Left lobe of liver (tissue), 2 donors: ENCODE measurements at places on chromosomes 2 and 18.
A peak's percentile ranks its signal among the peaks of the same experiment; 100 is the strongest.

DNA sequence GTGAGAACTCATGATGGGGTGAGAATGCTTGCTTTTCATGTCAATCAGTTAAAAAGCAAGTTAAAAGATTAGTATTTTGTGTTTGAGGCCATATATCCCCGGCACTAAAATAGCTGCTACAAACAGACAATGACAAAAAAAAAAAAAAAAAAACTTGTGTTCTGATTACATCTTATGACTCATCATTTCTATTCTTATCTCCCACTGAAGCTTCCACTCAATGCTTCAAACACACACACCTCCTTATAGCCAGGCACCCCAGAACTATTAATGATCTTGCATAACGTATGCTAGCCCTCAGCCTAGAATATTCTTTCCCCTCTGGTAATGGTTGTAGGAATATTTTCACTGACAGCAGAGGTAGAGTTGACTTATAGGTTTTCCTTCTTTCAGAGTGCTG is 778.3 kb downstream of the TRIB2 start:
- no peak for DNase-seq

DNA sequence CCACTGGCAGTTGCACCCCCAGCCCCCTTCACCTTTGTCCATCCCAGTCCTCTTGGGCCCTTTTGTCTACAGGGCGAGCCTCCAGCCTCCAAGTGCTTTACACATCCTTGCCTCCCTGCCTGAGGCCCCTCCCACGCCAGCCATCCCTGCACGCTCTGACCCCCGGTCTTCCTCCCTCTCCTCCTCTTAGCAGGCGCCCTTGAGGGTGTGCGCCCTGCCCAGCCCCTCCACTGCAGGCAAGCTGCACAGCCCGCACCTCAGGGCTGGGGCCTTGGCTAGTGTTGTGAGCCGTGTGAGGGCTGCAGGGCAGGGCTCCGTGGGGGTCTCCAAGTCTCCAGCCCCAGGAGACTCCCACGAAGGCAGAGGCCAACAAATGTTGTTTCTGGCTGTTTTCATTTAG is 6.9 kb downstream of the BOK start:
- DNase-seq = no peak

DNA sequence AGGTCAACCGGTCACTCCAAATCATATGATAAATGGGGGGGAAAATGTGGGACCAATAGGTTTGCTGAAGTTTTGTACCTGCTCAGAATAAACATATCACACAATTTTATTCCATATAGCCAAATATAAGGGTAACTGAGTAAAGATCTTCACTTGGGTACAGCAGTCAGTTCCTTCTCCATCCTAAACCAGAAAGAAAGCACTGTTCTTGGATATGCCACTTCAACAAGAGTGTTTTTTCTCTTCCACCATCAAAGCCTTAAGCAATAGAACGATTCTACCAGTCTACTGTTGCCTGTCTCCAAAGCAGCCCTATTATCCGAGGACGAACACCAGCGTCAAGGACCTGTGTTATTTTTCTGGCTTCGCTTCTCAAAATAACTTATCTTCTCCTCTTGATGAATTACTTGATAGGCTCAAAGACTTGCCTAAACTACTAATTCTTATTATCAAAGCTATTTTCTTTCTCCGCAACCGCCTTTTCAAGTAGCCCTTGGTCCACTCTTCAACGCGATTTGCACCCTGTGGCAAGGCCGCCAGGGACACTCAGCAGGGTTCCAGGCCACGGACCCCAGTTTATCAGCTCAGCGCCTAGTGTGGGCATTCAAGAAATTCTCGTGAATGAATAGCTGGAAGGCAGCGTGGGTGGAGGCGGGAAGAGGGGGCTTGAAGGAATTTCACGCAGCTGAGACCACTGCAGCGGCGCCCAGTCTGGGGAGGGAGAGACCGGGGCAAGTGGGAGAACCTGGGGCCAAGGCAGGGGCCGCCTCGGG is 646 bp downstream of the ALS2 start:
- no peak for DNase-seq

DNA sequence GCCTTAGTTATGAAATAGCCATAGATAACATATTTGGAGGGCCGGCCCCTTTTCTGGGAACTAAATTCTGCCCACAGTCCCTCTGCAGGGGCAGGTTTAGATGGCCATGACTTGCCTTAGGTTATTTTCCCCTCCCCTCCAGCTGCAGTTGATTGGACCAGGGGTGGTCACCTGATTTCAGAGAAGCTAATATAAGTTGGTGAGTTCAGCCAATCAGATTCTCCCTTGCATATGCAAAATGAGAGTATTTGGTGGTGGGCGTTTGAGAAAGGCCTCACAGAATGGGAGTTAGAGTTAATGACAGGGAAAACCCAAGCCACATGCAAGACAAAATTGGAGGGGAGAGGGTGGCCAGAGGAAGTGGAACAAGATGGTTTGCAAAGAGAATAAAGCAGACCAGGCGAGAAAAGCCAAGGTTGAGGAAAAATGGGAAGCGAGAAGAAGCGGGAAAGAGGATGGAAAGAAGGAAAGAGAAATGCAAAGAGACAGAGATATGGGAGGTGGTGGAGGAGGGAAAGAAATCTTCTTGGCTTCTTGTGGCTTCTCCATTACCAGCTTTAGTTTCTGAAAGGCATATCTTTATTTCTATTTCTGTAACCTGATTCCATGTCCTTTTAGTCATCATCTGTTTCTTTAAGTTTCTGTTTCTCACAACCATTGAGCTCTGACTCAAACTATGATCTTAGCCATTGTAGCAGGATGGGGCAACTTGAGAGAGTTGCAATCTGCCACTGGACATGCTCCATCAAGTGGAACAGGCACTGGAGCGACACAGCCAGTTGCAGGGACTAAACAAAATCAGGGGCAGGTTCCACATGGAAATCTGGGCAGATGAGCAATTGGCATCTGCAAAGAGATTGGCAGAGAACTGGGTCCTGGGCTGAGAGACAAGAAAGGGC is 108.1 kb upstream of the SIX3 start:
- no peak for DNase-seq

DNA sequence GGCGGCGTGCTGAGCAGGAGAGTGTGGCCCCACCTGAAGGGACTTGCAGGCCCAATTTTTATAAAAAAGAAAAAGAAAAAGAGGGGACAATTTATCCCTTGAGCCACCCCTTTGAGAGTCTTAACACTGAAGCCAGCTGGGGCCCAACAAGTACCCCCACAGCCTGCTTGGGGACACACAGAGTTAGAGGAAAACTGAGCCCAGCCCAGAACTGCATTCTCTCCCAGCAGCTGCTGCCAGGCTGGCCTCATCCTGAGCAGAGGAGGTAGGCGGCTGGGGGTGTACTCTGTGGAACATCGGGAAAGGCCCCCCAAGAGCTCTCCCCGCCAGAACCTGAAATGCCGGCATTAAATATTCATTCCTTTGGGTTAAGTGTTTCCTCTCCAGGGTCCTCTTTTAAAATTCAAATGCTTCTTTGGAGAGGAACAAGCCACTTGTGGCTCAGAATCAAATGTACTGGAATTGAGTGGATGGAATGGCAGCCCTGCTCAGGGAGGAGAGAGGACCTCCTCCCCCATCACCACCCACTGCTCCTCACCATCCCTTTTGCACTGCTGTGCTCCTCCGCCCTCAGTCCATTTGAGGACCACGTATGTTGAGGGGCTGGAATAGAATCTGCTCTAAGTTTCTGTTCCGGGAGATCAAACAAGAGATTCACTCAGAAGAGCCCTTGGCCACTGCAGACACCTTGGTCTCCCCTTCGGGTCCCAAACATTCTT is 45.6 kb downstream of the C1QL2 start:
- DNase-seq = no peak

GRCh38 chr2:159506764-159507440 is 109.4 kb downstream of the BAZ2B start:
- DNase-seq = no peak

DNA sequence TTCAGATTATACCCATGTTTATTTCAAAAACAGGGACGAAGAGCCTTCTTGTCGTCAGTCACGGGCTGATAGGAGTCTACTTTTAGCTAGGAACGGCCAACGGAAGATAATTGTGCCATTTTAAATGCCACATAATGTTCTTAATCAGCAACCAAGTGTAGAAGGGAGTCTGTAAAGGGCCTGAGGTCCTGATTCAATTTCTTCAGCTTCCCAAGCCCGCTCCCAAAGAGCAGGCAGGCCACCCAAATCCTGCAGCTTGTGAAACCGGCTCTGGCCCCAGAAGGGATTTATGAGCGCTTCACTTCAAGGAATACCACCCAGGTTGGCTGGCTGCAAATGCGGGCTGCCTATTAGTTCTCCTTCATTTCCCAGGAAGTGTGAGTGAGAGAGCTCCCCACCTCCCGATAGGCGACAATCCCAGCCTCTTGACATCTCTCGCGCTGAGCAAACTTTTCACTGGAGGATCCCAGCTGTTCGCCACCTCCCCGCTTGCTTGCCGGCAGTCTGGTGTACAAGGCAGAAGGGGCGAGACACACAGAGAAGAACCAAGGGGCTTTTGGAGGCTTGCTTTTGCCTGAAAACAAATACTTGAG is 272.9 kb downstream of the CDH20 start:
- DNase-seq = no peak

GRCh38 chr2:50438259-50438658 is 593.7 kb downstream of the NRXN1 start:
- no peak for DNase-seq

DNA sequence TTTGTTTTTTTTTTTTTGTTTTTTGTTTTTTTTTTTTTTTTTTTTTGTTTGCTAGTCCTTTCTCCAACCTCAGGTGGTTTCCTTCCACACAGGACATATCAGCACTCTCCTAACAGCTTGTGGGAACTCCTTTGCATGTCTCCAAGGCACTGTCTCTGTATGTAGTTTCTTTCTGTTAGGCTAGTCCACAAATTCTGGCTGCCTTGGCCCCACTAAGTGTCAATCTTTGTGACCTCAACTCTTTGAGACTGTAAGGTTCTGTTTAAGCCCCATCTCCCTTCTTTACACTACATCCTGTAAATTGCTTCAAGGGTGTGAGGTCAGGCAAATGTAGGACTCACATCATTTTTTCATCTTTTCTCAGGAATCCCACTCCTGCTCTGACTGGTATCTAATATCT is 85.1 kb downstream of the NCOA1 start:
- no peak for DNase-seq

DNA sequence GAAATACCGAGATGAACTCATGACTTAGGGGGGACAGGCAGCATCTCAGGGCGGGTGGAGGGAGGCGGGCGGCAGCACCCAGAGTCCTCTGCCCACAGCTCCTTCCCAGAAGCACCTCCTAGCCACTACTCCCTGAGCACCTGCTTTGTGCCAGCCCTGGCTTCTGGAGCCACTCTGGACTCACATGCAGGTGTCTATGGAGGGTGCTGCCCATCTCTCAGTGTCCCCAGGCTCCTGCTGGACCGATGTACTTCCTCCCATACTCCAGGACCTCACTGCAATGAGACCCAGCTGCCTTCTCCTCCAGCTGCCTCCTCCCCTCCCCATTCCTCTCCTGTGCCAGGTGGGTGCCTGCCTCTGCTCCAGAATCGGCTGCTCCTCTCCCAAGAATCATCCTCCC is 22.1 kb upstream of the OTOS start:
- DNase-seq = no peak

GRCh38 chr2:22283436-22283835 is 1101.5 kb upstream of the KLHL29 start:
- DNase-seq = no peak

DNA sequence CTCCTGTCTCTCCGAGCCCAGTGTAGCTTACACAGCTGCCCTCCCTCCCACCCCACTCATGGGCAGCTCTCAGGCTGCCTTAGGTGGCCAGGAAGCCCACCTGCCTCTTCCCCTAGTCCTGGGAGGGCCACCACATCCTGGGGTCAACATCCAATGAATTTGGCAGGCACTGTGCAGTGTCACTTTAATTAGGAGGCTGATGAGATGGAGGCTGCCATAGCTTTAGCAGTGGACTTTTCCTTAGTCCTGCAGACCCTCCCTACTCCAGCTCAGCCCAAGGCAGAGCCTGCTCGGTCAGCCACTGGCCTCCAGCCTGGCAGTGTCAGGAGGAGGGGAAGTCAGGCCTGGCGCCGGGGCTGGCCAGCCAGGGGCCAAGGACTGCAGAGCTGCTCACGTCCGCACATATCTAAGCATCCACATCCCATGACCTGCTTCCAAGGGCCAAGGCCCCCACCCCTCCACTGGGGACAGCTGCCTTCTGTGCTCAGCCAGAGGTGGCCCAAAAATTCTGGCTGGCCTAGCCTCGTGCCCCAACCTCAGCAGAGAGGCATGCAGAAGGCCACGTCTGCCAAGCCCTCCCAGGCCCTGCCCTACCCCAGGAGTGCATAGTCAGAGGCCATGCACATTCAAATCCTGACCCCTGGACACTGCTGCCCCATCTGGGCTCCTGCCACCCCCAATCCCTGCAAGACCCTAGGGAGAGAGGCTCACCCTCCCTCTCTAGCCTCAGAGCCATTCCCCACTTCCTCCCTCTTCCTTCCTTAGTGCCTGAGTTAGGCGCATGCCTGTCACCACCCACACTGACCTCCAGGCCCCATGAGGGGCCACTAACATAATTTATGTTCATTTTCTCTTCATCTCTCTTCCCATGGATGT is 33.1 kb downstream of the ADRA2B start:
- DNase-seq = peak; percentile 51

- DNase-seq = no peak
Measured at GRCh38 chr2:20560891-20561636, 89.8 kb downstream of the HS1BP3 start.

GRCh38 chr18:35422237-35422636 is 45.1 kb upstream of the ZNF396 start:
- no peak for DNase-seq

DNA sequence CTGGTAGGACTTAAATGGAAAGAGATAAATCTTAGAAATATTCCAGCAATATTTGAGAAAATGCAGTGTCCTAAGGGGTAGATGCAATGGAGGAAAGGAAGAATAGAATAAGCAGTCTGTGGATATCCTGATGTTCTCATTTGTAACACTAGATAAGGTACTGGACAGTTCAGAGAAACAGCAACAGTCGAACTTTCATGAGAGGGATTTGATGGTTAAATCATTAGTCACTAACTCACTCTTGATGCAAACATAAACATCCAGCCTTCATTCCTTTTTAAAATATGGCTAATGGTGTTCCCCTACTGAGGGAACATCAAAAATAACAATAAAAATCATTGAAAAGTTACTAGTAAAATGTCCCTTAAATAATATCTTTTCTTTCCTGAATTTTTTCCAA is 211.4 kb upstream of the SLC39A10 start:
- DNase-seq = no peak

- DNase-seq = no peak
Measured at GRCh38 chr2:103875531-103875930, 978.4 kb upstream of the POU3F3 start.

DNA sequence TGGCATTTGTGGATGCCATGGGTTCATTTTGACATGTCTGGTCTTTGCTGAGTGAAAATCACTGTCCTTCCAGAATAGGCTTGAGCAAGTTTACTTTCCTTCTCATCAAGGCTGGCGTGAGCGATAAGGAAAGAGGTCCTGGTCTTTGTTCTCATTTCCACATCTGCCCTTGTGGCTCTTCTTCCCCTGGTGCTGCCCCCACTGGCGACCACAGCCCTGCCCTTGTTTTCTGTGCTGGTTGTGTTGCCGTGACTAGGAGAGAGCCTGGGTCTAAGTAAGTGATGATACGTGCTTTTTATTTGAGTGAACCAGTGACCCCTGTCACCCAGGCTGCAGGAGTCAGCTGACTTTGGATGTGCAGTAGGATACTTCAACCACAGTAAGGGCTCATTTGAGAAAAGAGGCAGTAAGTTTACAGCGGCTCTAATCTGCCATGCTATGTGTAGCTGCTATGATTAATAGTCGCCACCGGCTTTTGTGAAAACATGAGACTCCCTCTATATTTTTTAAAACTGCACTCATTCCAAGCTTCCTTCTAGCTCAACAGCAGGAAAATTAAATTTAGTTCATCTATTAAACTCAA is 441.7 kb downstream of the RNF144A start:
- no peak for DNase-seq
